Gastroesophageal sphincter (tissue), 4 donors: ENCODE measurements at places on chromosomes 12 and 14.

DNA sequence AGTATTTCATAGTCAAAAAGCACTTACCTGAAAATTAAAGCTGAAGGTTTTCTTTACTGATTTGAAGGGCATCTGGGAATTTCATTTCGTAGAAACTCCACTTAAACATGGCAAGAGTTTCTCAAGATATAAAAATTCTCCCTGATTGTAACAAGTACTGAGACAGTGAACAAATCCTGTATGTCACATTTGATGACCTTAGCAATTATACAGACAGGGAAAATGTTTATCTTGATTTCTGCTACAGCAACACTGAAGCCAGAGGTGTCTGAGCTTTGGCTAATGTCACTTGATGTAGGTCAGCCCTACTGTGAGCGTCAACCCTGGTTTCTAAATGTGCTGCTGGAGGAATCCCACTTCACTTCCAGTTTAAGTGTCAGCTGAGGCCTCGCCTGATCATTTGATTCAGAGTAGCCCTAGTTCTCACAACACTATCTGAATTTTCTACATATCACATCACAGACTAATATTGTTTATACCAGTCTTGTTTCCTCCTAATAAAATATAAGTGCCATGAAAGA, 20.9 kb downstream of the RTRAF start:
- ATAC-seq = no peak

- ATAC-seq = no peak
Measured at GRCh38 chr14:71487941-71488340, 444.3 kb upstream of the RGS6 start.

- no peak for ATAC-seq
Measured at GRCh38 chr14:50335989-50336824, 24.1 kb downstream of the DMAC2L start.

- no peak for ATAC-seq
Measured at GRCh38 chr12:85985996-85986395, 111.9 kb downstream of the NTS start.

- no peak for ATAC-seq
Measured at GRCh38 chr12:9147461-9147860, 31.7 kb upstream of the A2M start.

- no peak for ATAC-seq
Measured at GRCh38 chr14:33693237-33693636, 257.6 kb downstream of the EGLN3 start.

- no peak for ATAC-seq
Measured at GRCh38 chr14:58048219-58048618, 103.8 kb downstream of the ARMH4 start.

GRCh38 chr12:69602954-69603353, 7.8 kb downstream of the LRRC10 start:
- no peak for ATAC-seq
